HAP-1 (cell line): ENCODE measurements at places on chromosomes 3 and 15.

GRCh38 chr3:149493315-149494021 lies 19.0 kb downstream of the TM4SF4 start:
- no peak for DNase-seq

DNA sequence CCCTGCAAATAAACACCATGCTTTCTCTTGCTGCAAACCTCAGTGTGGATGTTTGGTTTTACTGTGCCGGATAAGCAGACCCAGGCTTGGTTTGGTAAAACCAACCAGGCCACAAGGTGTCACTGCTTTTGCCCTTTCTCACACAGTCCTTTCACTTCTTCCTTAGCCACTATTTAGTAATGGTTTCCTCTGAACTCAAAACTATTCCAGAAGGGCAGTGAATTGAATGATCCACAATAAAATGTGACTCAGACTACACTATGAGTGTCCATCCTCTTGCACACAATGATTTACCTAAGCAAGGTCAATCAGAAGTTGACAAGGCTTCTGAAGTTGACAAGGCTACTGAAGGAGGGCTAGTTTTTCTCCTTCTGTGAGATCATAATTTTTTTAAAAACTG lies 552.4 kb upstream of the CCDC54 start:
- DNase-seq: no peak

- DNase-seq: no peak
Measured at GRCh38 chr3:127182848-127183714, 9.8 kb upstream of the PRR23E start.

DNA sequence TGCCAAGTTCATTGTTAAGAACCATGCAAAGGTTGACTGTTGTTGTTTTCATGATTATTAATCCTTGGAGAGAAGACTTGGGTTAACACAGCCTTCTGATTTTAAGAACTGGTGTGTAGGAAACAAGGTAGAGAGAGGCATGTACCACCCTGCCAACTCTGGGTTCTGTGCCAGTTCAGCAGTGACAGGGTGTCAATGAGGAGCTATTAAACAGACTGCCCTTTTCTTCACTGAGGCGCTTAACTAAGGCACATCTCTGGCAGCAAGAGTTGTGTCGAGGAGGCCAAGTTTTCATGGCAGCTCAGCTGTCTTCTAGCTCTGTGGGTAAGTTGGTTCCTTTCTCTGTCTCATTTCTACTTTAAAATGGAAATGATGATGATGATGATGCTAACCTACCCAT lies 117.6 kb downstream of the FEZF2 start:
- no peak for DNase-seq

DNA sequence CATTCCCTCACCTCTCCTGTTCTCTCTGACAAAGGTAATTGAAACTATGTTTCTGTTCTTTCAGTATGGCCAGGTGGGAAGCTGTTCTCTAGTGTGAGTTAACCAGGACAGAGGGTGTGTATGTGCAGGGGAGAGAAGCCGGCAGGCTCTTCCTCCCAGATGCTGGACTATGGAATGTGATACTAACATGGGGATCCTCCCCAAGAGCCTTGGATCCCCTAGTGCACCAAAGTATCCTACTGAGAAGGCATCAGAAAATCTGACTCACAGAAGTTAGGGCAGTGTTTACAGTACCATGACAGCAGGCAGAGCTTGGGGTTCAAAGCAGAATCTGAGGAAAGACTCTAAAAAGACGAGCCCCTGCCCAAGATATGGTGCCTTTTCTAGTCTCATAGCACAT lies 123.1 kb downstream of the APBA2 start:
- no peak for DNase-seq
